ENCODE measurements at places on chromosomes 7 and 10.

- no peak for DNase-seq
Observed at GRCh38 chr7:144481833-144482232, 78.3 kb upstream of the NOBOX start.

GRCh38 chr10:29725133-29725720 lies 90.5 kb upstream of the SVIL start:
- DNase-seq: no peak

DNA sequence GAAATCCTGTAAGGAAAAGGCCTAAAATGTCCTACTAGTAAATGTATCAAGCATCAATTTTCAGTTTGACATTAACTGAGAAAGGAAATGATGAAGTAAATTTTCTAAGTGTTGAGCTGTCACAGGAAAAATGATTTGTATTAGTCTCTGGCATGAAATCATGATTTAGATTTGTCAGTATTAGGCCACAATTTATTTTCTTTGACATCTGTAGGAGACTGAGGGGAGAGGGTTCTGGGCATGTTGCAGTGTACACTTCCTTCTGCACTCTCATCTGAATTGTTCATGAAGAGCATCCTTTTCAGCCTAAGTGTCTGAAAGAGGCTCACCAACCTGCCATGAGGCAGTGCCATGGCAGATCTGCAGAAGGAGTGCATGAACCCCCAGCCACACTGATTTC lies 15.9 kb downstream of the ADRB1 start:
- DNase-seq: no peak

DNA sequence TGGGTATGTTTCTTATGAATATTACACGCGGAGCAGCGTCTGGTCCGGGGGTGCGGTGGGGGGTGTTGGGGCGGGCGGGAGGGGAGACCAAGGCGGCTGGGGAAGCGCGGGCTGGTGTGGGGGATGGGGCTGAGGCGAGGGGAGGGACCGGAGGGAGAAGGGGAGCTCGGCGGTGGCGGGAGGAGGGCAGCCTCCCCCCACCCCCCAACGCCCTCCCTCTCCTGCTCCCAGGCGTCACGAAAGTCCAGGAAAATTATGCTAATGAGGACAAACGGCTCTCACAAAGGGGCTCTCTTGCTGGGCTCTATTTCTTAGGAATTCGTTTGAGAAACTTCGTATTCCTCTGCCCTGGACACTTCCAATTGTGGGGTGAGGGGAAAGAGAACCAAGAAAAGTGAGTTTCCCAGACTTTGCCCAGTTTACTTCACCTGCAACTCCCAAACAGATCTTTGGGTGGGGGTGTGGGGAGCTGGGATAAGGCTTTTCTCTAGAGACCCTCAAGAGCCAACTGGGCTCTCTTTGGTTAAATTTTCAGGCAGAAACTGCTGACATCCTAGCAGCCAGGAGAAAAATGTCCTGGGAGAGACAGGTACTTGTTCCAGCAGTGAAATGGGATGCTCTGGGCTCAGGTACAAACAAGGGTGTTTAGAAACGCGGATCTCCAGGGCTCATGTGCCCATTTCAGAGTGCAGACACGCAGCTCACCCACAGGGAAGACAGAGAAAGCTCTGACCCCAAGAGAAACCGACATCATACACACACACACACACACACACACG lies 11.7 kb upstream of the HOXA2 start:
- no peak for DNase-seq

GRCh38 chr7:100157334-100158228 lies 942 bp downstream of the TRAPPC14 start:
- DNase-seq: no peak

DNA sequence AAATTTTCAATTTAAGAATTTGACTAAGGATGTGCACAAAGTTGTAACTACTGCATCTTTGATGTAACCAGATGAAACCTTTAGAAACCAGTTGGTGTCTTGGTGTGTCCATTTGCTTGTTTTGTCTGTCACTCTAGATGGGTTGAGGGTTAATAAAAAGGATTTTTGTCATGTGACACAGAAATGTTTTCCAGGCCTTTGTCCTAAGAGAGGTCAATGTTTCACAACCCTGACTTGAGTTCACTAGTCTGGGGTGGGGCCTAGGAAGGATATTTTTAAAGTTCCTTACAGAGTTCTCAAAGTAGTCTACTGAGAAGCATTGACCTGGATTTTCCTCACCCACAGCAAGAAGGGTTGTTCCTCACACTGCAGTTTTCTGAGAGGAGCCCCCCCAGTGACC lies 90.3 kb downstream of the HERPUD2 start:
- DNase-seq: no peak
